Activated naive CD4-positive, alpha-beta T cell (primary cell): ENCODE measurements at places on chromosomes 3 and 15.
A peak's percentile ranks its signal among the peaks of the same experiment; 100 is the strongest.

DNA sequence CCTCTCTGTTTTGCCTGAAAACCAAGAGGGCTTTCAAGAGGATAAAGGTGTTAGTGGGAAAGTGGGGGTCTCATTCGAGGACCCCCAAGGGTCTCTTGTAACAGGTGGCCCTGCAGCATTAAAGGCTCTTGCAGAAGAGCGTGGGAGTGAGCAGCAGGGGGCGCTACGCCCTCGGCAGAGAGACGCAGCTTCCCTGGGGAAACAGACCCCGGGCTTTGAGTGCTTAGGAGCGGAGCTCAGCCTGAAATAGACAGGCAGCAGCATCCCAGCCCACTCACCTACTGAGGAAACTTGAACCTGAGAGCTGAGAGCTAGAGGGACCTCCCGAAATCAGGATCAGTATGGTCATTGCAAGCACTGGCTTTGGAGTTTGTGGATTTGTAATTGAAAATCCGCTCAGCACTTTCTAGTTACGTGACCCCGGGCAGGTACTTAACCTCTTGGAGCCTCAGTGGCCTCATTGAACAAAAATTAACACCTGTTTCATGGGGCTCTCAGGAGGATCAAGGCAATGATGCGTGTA lies 25.7 kb downstream of the RPLP1 start:
- DNase-seq, result peak; percentile 20

- no peak for DNase-seq
Observed at GRCh38 chr3:107599772-107600145, 77.0 kb downstream of the BBX start.

DNA sequence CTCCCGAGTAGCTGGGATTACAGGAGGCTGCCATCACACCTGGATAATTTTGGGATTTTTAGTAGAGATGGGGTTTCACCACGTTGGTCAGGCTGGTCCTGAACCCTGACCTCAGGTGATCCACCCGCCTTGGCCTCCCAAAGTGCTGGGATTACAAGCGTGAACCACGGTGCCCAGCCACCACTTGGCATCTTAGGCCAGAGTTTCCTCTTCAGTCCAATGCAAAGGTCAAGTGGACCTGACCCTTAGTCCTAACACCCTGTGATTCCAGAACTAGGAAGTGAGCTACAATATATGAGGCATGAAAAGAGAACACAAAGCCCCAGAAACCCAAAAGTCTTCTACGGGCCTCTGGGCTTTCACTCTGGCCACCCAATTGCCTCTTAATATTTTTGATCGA lies 5.3 kb downstream of the MYLK start:
- DNase-seq, result no peak

DNA sequence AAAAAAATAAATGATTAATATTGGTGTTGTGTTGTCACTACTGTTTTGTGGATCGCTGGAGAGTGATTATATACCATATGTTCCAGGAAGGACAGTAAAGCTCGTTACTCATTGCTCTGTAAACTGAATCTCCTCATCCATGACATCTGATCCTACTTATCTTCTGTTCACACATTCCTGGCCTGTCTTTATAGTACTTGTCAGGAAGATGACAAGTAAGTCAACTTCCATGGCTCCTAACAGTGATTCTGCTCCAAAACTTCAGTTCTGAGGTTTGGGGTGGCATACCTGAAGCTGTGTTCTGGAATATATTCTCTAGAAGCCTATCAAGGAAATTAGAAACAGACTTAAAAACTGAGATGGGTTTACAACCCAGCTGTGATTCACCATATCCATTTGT lies 288.9 kb downstream of the ZBBX start:
- DNase-seq, result no peak

DNA sequence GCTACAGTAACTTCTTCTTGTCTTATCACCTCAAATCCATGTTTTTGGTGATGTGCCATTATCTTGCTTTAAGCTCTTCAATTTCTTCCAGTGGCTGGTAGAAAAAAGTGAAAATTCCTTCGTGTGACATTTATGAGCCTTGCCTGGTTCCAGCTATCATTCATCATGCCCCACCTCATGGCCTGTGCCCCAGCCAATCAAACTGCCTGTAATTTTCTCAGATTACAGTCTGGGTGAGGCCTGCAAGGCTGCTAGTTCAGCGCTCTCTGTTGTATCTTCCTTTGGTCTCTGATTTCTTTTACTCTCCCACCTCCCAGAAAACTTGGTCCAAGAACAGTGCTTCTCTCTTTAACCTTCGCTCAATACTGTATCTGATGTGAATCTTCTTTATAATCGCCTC lies 249.3 kb upstream of the ZNF717 start:
- no peak for DNase-seq

DNA sequence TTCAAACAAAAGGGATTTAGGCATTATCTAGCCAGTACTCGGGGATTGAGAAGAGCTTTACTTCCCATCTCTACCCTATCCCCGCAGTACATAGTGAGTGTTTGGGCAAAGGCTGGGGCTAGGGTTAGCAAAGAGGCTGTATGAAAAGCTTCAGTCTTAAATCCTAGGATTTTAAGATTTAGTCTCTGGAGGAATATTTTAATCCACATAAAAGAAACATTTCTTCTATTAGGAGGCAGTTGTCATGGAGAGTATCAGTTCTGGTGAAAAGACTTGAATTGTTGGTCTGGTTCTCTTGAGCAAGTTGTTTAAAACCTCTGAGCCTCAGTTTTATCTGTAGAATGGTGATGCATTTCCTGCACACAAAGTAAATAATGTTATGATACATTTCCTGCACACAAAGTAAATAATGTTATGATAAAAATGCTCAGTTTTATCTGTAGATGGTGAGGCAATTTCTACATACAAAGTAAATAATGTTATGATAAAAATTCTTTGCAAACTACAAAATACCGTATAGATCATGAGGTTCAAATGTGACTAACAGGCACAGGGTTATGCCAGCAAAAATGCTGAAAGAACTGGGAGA lies 53.9 kb upstream of the ZBED2 start:
- no peak for DNase-seq

GRCh38 chr3:183275418-183275817 lies 22.4 kb downstream of the B3GNT5 start:
- no peak for DNase-seq

- DNase-seq, result no peak
Observed at GRCh38 chr3:56962206-56962605, 98.3 kb upstream of the SPATA12 start.

GRCh38 chr3:172249039-172249438 lies 199.2 kb downstream of the GHSR start:
- DNase-seq, result no peak

DNA sequence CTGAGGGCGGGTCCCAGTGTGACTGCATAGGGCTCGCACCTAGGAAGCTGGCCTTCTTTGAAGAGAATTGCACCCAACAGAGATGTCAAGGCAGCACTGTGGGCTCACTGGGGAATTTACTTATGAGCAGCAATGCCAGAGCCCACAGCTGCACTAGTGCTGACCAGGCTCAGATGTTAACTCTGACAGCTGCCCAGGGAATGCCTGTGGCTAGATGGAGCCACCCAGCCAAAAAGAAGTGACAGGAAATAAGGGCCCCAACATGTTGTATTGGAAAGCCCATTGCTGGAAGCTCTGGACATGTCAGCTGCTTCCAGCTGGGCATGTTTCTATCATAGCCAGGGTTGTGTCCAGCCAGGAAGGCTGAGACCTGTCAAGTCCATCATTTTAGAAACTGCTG lies 90.9 kb upstream of the ZNF280D start:
- no peak for DNase-seq
